AG04450 (cell line): ENCODE measurements at places on chromosomes 7 and 10. TPM values are rescaled to one million over a fixed set of nuclear protein-coding genes. Genes with fewer than 3 reads are reported as not detected.

DNA sequence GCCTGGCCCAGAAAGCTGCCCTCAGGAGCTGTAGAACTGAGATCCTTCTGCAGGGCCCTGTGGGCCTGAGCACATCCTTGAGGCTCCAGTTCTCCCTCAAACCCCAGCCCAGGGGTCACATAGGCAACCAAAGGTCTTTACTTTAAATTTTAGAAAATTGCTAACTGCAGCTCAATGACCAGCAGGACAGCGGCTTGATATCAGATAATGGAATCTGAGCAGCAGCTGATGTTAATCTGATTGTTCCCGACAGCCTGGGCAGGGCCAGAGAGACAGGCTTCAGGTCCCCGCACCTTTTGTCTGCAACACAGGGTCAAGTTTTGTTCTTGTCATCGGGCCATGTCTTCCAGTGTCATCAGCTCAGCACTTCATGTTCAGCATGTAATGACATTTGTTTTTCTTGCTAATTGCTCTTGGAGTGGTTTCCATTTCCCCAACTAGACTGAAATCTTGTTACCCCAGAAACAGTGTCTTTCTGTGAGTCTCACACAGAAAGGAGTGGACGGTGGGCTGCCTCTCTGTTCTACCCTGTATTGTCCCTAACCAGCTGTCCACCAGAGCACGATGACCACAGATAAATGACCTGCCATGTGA is 91.0 kb downstream of the PAXIP1 start:
- DNase-seq: no peak

Gene FKBP14
- polyA plus RNA-seq: 38.0 and 54.6 TPM in 2 replicates

GRCh38 chr10:3593611-3594010 is 191.4 kb downstream of the KLF6 start:
- DNase-seq: no peak

GRCh38 chr10:130040817-130041330 is 69.8 kb downstream of the C10orf143 start:
- no peak for DNase-seq

DNA sequence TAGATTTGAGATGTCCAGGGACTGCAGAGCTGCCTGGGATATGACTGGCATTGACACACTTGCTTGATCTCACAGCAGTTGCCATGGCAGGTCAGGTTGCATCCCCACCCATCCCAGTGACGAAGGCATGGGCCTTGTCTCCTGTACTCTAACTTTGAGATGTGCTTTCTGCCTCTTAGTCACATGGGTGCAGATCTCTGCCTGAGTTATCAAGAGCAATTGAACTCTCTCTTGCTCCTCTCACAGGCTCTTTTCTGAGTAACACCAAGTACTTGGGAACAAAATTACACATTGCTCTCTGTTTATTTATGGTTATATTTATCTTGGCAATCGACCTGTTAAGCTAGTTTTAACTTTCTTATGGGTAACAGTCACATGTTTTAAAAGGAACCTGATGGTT is 237.3 kb downstream of the NSUN6 start:
- no peak for DNase-seq

GRCh38 chr7:117001283-117001682 is 48.0 kb downstream of the ST7 start:
- DNase-seq: no peak

- DNase-seq: no peak
Observed at GRCh38 chr7:150473902-150474301, 23.5 kb downstream of the GIMAP8 start.

Gene GIMAP7
- polyA plus RNA-seq: not detected in 2 replicates

DNA sequence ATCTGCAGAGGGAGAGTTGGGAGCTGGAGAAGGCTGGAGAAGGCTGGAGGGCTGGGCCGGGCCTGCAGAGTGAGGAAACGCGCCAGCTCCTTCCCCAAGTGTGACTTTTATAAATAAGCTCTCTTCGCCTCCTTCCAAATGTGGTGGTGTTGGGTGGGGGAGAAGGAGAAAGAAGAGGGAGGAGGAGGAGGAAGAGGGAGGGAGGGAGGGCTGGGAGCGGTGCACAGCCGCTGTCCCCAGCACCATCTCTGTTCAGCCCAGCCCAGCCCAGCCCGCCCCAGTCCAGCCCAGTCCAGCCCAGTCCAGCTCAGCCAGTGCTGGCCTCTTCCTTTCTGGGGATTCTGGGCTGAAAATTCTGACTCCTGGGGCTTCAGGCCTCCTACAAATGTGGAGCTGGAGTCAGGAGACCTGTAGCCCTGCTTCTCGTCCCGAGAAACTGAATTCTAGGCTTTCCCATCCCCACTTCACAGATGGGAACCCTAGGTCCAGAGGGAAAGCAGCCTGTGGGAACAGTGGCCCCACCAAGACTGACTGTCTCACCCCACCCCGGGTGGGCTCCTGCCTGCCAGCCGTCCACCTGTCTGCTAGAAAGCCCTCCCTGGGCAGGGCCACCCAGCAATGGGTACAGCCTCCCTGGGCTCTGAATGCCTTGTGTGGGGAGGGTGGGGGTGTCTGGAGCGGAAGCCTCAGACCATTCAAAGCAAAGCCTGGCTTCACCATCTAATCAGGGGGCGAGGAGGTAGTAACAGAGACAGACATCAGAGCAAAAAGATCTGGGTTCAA is 2.3 kb downstream of the STX1A start:
- no peak for DNase-seq

- DNase-seq: no peak
Observed at GRCh38 chr10:124509880-124510632, 48.4 kb downstream of the LHPP start.

- no peak for DNase-seq
Observed at GRCh38 chr7:29091715-29092114, 54.6 kb downstream of the CPVL start.

DNA sequence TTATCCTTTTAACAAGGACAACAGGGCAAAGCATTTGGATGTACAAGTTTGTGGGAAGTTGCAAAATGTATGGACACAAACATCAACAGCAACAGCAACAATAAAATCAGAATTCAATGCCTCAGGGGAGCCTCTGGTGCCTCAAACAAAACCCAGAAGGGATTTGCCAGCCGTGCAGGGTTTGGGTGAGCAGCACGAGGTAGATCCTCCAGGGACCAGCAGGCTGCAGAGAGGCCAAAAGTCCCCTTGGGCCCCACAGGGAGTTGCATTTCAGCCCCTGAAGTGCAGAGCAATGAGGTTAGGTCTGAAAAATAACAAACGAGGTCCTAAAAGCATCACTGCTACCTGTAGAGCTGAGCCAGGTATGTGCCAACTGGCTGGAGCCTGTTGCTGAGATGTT is 51.7 kb upstream of the CPXM2 start:
- DNase-seq: no peak

Gene CLRN3
- not detected in 2 replicates for polyA plus RNA-seq

GRCh38 chr7:87797395-87797794 is 78.8 kb downstream of the SLC25A40 start:
- no peak for DNase-seq

Gene ANKRD61
- 0.19 and 0.22 TPM in 2 replicates for polyA plus RNA-seq

GRCh38 chr7:8965177-8965576 is 531.8 kb downstream of the NXPH1 start:
- DNase-seq: no peak

GRCh38 chr10:95406651-95407280 is 116.0 kb upstream of the PDLIM1 start:
- no peak for DNase-seq

GRCh38 chr10:117320050-117320665 is 55.1 kb downstream of the PDZD8 start:
- DNase-seq: no peak

- no peak for DNase-seq
Observed at GRCh38 chr7:141456298-141456697, 94.9 kb upstream of the AGK start.

Gene SEMA3C
- polyA plus RNA-seq: 35.9 and 39.9 TPM in 2 replicates

- no peak for DNase-seq
Observed at GRCh38 chr7:96440328-96440727, 118.4 kb upstream of the SLC25A13 start.

Gene ITIH5
- 0.11 and 0.37 TPM in 2 replicates for polyA plus RNA-seq
